KG1 (cell line): ENCODE measurements at places on chromosomes 1 and 21.

DNA sequence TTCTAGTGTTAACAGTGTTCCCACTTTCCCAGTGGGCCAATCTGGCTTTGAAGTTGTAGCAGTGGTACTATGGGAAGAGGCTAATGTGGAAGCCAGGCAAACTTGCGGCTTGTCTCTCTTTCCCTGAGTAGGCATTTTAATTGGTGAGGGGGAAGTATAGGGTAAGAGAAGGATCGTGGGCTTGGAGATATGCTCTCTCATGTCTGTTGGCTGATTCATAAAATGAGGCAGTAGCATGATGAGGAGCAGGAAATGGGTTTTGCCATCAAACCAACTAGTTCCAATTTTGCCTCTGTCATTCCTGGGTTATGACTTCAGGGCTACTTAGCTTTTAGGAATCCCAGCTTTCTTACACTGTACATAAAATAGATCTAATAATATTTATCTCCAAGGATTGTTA is 12.1 kb downstream of the C8A start:
- no peak for DNase-seq

- DNase-seq = peak; percentile 47
These were observed 1211.6 kb upstream of the ADGRL4 start for GRCh38 chr1:80218112-80218511.

- no peak for DNase-seq
These were observed 16.0 kb upstream of the TDRD10 start for GRCh38 chr1:154485910-154486496.

DNA sequence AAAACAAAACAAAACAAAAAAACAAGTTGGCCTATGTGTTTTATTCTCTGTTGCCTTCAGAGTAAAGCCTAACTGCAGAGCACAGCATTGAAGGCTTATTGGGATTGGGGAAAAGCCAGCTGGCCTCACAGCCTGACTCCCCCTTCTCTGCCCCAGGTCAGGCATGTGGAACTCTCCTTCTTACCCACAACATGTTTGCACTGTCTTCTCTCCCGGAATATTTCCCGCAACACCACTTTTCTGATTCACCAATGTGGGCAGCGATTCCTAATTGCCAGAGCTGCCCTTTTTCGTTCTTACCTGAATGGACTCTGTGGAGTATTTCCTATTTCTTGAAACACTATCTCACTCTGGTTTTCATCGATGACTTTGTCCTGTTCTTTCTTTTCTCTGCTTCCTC is 2.8 kb upstream of the TARBP1 start:
- no peak for DNase-seq

DNA sequence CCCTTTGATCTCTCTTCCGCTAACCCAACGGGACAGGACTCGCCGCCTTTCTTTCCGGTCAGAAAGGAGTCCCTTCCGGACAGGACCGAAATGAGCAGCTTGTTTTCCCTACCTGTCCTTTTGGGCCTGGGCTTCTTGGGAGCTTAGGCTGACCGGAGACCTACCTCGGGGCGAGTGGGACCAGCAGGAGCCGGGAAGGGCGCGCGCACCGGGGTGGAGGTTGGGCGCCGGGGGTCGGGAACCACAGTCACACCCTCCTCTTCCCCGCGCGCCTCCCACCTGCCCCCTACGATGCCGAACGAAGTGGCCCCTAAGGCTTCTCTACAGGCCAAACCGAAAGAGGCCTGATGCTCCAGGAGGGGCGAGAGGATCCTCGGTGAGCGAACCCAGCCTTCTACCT is 95.2 kb downstream of the PRKAB2 start:
- no peak for DNase-seq

DNA sequence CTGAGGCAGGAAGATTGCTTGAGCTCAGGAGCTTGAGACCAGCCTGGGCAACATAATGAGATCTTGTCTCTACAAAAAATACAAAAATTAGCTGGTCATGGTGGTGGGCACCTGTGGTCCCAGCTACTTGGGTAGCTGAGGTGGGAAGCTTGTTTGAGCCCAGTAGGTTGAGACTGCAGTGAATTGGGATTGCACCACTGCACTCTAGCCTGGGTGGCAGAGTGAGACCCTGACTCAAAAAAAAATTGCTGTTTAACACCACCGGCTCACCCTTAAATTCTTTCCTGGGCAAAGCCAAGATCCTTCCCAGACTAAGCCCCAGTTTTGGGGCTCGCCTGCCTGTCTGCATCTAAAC is 6.6 kb upstream of the NSUN4 start:
- no peak for DNase-seq

- no peak for DNase-seq
These were observed 70.4 kb upstream of the CD55 start for GRCh38 chr1:207251066-207251465.

DNA sequence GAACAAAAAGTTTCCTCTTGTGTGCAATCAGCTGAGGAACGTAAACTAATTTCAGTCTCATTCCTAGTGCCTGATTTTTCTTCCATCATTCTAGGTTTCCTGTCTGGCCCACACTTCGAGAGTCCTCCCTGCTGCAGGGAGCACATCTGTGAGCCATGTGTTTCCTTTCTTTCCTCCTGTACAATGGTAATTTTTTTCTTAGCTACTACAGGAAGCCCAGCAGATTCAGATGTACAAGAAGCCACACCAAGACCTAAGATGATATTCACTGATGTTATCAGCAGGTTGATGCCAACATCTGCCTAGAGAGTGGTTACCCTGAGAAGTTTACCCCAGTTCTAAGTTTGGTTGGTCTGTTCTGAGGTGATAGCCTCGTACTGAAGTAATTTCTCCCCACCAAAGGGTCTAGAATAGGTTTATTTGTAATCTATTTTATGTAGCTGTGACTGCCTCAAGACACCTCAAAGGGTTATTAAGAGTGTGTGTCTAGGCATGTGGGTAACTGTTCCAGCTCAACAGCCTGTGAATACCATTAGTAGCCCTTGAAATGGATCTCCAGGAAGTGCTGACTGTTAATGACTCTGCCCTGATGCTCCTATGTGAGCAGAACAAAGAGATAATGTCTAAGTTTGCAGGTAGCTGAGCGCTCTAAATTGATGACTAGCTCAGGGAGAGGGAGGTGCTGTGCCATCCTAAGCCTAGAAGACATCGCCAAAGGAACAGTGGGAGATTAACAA is 31.7 kb upstream of the CLDN14 start:
- DNase-seq = no peak

GRCh38 chr1:31577515-31578192 is 1.3 kb downstream of the TINAGL1 start:
- no peak for DNase-seq

DNA sequence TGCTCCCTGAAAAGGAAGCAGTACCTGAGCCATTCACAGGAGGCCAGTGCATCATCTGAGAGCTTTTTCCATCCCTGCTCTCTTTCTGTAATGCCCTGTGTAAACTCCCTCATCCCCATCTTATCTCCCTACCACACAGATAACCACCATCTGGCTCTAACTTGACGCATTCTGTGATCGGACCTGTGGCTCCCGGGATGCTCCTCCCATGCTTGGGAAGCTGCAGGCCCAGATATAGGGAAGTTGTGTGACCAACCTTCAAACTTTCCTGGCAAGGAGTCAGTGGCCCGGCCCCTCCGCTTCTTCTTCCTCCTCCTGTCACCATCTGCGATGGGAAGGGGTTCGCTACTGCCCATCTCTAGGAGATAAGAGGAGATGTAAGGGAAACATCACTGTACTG is 21.1 kb downstream of the MKNK1 start:
- DNase-seq = no peak

GRCh38 chr1:185742403-185742802 is 8.2 kb downstream of the HMCN1 start:
- no peak for DNase-seq

GRCh38 chr1:17365293-17365692 is 6.7 kb upstream of the PADI6 start:
- no peak for DNase-seq

DNA sequence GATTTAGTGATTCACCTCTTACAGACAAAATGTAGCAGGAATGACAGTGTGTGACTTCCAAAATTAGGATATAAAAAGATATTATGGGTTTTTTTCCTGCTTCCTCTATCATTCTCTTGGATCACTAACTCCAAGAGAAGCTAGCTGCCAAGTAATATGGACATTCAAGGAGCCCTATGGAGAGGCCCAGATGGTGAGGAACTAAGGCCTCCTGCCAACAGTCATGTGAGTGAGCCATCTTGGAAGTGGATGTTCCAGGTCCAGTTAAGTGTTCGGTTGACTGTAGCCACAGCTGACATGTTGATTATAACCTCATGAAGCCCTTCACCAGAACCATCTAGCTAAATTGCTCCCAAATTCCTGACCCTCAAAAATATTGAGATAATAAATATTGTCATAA is 38.8 kb downstream of the CD160 start:
- DNase-seq = no peak

GRCh38 chr1:90768098-90768497 is 51.0 kb upstream of the BARHL2 start:
- no peak for DNase-seq

DNA sequence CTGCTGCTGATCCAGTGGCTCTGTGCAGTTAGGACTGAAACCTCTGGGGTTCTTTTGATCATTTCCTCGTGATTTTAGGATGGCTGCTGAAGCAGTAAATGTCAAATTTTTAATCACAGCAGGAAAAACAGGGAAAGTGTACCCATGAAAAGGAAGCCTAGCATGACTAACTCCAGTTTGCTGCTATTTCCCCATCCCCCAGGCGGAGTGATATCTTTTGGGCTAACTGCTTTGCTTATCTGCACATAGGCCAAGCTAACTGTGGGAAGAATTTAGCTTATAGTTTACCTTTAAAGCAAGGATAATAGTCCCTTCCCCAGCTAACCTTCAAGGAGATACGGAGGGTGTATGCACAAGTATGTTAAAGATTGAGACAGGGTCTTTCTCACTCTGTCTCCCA is 149.8 kb upstream of the TNR start:
- no peak for DNase-seq

- DNase-seq = no peak
These were observed 15.5 kb upstream of the GFI1 start for GRCh38 chr1:92502247-92502646.

DNA sequence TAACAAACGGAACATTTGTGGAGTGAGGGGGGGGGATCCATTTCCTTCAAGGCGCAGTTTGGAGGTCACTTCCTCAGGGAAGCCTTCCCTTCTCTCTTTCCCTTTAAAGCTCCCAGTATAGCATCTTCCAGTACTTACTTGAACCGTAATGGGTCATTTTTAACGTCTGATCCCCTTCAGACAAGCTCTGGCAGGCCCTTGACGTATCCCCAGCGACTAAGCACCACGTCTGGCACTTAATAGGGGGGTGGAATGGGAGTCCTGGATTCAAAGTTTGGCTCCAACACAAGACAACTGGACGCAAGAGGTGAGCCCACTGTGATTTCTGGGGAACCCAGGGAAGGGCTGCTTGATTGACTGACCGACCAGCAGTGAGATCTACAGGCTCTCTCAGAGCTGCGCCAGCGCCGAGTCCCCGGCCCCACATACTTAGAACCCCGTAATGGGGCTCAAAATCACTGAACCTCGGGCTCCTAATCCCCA is 441 bp downstream of the YARS1 start:
- DNase-seq = peak; percentile 18

- no peak for DNase-seq
These were observed 32.8 kb upstream of the PSMB2 start for GRCh38 chr1:35674111-35674510.

DNA sequence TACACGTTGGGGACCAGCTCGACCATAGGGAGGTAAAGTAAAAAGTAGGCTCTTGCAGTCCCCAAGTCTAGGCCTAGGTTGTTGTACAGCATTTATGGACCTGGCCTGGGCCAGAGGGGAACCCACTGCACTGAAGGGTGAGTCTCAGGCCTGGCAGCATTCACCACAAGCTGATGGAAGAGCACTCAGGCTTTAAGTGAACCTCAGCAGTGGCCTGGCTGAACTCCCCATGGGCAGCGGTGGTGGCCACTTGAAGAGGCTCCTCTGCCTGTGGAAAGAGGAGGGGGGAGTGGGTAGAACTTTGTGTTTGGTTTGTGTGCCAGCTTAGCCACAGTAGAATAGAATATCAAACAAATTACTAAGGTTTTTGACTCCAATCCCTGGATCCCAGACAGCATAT is 176.2 kb upstream of the PRMT6 start:
- no peak for DNase-seq
